ENCODE measurements at places on chromosomes 5 and 9. TPM values are rescaled to one million over a fixed set of nuclear protein-coding genes. Genes with fewer than 3 reads are reported as not detected.

LVRN gene
- not detected for total RNA-seq

GRCh38 chr5:90632791-90633190 lies 74.2 kb downstream of the ADGRV1 start:
- DNase-seq = no peak

- no peak for DNase-seq
These were observed 48.8 kb downstream of the FBXO4 start for GRCh38 chr5:41973887-41974286.

GRCh38 chr5:131846536-131846935 lies 49.7 kb upstream of the FNIP1 start:
- DNase-seq = no peak

Measured in GM23248 (cell line).